Keratinocyte (primary cell): ENCODE measurements at places on chromosomes 7 and 10. TPM values are rescaled to one million over a fixed set of nuclear protein-coding genes. Genes with fewer than 3 reads are reported as not detected.

The AKR1C4 gene
- not detected in 3 replicates for polyA plus RNA-seq

DNA sequence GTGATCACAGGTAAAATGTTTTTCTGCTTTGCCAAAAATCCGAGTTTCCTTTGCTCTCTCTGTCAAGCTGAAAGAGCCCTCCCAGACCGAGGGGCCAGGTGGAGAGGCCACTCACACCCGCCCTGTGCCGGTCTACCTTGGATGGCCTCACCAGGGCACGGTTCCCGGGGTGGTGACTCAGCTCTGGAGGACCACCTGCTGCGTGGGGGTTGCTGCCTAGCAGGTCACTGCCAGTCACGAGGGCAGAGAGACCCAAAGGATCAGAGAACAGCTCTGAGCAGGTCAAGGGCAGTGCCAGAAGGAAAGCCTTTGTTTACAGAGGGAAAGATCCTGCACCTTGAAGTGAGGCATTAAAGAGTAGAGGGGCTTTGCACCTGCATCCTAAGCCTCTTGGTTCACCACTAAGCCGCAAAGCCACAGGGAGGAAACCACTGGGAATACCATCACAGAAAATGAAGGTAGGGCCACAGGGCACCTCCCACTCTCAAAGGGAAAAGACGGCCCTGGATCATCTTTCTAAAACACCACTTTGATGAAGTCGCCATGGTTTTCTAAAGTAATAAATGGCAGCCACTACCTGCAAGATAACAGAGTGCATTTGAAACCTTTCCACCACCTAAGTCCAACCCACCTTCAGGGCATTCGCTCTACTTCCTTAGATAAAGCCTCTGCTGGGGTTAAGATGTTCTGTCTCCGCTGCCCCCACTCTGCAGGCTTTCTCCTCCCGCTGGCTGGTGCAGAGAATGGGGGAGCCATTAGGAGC, 160.3 kb upstream of the KLF14 start:
- no peak for DNase-seq

DNA sequence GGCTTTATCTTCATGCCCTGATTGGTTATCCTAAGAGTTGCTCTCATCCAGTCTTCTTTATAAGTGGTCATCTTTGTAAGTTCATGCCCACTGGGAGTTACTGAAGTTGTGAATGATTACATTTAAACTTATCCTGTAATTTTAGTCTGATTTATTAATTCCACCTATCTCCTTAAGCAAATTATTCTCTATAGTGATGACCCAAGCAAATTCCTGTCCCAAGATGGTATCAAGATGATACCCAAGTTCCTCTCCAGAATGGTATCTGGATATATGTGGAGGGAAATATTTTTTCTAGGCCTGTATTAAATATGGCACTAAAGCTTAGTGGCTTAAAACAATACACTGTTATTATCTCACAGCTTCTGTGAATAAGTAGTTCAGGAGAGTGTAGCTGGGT, 22.6 kb upstream of the VOPP1 start:
- DNase-seq, result no peak

- DNase-seq, result no peak
Measured at GRCh38 chr7:155959894-155960293, 147.6 kb upstream of the SHH start.

The MSMB gene
- not detected in 3 replicates for polyA plus RNA-seq

DNA sequence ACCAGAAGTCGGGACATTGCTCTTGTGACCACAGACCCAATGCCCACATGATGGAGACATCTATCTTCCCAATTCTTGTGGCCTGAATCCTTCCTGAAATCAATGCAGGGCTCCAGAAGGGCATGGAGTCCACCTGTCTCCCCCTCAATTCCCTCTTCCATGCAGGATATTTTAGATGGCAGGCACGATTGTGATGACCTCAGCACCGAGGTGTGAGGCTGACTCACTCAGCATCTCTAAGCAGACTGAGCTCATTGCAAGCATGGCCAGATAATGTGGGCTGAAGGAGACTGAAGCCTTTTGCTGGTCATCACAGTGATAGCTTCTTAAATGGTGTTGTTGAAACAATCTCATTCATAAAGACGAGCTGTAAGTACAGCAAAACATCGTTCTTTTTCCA, 374.9 kb upstream of the PODXL start:
- no peak for DNase-seq

- no peak for DNase-seq
Measured at GRCh38 chr10:75461672-75462649, 30.5 kb downstream of the LRMDA start.

DNA sequence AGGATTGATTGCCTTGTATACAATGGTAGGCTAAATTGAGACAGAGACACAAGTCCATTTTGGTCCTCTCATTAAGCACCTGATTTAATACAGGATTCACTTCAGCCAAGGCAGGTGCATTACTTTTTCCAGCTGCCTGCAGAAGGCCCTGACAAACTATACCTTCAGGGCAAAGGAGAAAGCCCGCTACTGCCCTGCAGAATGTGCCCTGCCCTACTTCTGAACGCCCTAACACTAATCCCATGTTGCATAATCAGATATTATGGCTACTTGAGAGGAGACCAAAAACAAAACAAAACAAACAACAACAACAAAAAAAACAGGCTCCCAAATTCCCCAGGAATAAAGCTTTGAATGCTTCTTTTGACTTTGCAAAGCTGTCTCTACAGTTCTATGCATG, 116.9 kb upstream of the ABI1 start:
- DNase-seq, result no peak
